ENCODE measurements at places on chromosomes 2 and 18.

DNA sequence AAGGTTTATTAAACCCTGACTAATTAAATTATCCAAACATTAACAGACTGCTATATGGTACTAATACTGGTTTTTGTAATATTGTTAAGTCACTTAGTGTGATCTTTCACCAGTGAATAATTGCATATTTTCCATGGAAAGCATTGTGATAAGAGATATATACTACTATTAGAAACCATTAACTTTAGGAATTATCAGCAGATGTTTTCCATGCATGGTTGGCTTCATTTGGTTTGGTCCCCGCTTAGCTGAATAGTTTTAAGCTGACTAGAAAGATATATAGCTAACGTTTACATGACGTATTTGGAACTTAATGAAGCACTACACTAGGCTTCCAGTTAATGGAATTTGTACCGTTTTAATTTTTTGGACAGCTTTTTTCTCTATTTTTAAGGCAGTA lies 37.9 kb downstream of the LCLAT1 start:
- no peak for DNase-seq

GRCh38 chr2:85827879-85828569 lies 60.8 kb downstream of the ST3GAL5 start:
- DNase-seq = no peak

DNA sequence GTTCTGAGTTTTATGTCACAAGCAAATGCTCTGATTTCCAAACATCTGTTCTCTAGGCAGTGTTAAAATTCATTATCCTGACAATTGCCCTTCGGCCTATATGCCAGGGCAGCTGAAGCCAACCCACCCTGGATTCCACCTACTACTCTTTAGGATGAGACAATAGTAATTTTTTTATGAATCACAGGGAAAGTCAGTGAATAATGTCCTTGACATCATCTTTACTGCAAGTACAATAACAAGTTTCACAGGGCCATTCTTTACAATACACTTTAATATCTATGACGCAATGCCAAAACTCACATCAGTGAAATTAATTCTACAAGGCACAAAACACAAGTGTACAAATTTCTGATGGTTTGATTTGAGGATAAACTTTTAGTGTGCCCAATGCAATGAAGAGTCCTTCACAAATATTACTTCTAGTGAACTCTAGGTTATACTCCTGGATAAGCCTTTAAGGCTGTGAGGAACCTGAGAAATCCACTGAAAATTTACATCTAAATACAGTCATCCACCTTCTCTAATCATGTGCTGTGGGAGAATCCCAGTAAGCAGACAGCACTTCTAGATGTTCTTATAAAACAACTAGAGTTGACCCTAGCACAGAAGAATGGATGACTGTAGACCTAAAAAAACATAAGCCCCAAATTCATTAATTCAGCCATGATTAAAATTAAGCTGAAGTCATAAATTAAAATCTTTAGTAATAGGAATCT lies 77.3 kb upstream of the CTLA4 start:
- no peak for DNase-seq

DNA sequence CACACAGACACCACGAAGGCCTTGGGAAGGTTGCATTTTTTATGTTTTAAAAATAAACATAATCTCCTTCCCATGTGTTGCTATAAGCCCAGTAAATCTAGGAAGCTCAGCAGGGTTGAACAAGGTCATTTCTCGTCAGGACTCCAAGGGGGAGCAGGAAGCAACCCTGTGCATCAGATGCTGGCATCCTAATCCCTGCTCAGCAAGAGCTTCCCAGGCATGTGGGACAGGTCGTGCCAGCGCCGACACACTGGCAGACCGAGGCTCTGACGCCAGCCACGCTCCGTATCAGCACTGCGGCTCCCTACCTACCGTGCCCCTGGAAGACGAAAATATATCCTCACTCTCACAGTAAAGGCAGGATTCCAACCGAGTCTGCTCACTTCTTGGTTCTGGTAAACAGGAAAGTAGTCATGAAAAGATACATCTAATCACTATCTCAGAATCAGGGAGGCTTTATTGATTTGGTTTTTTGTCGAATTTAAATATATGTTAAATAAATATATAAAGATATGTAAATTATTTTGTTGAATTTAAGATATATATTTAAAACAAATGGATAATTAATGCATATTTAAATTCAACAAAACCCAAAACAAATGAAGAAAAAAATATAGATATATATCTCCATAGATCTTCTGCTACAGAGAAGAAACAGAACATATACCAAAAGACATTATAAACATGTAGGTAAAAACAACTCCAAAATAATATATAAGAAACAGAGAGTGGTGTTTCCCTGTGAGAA lies 61.4 kb downstream of the TXNL1 start:
- DNase-seq = no peak

GRCh38 chr2:197599285-197599965 lies 76.0 kb downstream of the RFTN2 start:
- DNase-seq = no peak

DNA sequence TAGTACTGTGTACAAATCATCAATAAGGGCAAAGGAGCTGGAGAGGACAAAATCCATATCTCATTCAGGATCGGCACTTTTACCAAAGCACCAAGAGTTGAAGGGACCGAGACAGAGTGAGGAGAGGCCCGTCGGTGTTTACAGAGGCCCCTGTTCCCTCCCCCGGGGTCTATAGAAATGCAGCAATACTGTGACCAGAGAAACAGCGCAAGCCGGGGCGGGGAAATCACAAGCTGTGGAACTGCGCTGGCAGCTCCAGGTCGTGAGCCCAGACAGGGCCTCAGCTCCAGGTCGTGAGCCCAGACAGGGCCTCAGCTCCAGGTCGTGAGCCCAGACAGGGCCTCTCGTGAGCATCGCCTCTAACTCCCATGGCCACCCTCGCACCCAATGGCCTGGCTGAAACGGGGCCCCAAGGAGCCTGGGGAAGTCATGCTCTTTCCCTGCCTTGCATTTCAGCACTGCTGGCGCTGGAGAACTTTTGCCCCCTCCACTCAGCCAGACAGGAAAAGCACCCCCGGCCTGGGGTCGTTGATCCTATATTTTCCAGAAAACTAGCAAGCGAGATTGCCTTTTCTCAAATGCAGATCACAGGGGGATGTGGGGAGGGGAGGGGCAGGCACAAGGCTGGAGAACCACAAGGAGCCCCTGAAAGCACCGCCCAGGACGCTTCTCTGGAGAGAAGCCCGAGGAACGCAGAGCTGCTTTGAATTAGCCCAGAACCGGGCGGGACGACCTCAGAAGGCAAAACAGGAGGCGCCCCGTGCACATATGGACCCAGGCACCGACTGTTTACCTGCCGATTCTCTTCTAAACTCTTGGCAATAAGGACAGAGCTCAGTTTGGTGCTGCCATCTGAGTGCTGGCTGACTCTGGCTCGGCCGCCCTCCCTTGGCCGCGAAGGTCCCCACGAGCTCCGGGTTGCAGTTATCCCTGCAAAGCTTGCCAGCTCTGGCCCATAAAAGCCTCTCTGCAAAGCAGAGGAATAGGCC lies 223.7 kb downstream of the ACKR3 start:
- no peak for DNase-seq

- DNase-seq = no peak
These were observed 3.4 kb downstream of the KLF7 start for GRCh38 chr2:207162316-207162715.

DNA sequence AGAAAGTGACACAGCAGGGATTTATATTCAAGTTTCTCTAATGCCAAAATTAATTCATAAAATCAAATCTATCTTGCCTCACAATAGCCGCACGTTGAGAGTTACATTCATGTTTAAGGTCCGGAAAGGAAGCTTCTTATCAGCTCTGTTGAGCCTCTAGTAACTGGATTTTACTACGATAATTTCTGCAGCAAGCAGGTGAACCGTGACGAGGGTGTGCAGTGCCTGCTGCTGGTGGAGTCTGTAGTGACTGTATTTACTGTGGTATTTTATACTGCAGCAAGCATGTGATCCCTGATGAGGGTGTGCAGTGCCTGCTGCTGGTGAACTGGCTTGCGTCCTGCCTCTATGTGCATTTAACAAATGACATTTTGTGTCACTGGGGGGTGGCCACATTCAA lies 120.0 kb downstream of the SNTG2 start:
- no peak for DNase-seq

DNA sequence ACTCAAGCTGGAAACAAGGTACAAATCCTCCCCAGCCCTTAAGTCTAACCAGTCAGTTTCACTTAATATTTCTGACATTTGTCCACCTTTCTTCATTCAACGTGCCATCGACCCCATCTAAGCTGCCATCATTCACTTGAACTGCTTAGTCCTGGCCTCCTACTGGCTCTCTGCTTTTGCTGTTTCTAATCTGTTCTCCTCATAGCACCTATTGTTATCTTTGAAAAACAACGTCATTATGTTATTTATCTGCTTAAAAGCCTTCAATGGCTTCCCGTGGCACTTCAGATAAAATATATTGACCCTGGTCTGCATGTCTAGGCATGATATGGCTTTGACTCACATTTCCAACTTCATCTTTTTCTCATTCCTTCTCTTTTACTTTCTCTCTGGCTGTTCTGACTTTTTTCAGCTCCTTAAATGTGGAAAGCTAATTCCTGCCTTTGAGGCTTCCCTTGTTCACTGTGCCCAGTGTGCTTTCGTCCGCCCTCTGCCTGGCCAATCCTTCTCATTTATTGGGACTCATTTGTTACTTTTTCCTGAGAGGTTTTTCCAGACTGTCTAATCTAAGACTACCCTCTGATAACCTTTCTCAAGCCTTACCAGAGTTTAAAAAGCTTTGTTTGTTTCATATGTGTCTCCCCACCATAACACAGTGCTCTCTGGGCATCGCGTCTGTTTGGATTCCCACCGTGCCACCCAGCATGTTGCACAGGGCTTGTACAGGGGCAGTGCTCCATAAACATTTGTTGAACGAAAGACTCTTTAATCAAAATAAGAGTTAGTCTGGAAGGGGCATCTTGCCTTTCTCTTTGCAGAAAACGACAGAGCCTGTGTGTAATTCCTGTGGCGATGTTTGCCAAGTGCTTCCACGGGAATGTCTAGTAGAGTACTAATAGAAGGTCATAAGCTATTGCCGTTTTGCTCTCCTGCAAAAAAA lies 183.9 kb downstream of the FMNL2 start:
- no peak for DNase-seq

GRCh38 chr2:40454321-40454720 lies 2.4 kb upstream of the SLC8A1 start:
- no peak for DNase-seq

All from SK-N-MC (cell line).